ENCODE measurements at places on chromosomes 1 and 21.

- no peak for DNase-seq
Measured at GRCh38 chr1:30090162-30090820, 633.1 kb downstream of the MATN1 start.

DNA sequence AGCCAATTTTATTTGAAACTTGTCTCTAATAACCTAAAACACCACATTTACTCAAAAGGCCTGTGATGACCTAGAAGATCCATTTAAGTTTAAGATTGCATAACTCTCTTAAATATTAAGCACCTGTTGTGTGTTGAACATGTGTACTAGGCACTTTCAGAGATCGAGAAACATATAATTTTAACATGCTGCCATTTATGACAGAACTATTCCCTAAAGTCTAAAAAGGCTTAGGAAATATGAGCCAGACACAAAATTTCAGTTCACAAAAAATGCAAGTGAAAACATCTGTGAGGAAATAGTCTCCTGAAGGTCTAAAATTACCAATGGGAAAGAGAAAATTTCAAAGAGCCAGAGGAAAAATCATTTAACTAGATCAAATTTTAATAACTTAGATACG lies 37.7 kb downstream of the CEP170 start:
- DNase-seq, result no peak

GRCh38 chr1:206497774-206498173 lies 9.6 kb upstream of the RASSF5 start:
- DNase-seq, result no peak

- DNase-seq, result no peak
Measured at GRCh38 chr1:171245458-171246064, 2.7 kb upstream of the FMO1 start.

All from activated CD8-positive, alpha-beta memory T cell treated with anti-CD3 and anti-CD28 coated beads for 24 hours (primary cell).